NCI-H2081 (cell line): ENCODE measurements at places on chromosomes 2 and 18.

- no peak for DNase-seq
Observed at GRCh38 chr2:72028351-72028995, 119.2 kb downstream of the CYP26B1 start.

DNA sequence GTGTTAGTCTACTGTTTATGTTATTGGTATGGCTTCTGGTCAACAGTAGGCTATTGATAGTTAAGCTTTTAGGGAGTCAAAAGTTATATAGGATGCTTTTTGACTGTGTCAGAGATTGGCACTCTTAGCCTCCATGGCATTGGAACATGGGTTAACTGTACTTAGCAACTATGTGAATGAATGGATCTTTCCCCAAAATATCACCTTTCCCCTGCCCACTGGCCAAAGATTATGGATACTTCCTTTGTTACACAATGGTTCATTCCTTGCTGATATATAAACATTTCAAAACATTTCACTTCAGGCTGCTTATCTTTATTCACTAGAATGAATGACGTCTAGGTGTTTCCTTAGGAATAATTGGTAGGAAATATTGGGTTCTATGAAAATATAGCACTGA is 62.1 kb upstream of the DOCK10 start:
- DNase-seq: no peak

GRCh38 chr18:58051765-58052460 is 7.9 kb downstream of the NEDD4L start:
- no peak for DNase-seq

DNA sequence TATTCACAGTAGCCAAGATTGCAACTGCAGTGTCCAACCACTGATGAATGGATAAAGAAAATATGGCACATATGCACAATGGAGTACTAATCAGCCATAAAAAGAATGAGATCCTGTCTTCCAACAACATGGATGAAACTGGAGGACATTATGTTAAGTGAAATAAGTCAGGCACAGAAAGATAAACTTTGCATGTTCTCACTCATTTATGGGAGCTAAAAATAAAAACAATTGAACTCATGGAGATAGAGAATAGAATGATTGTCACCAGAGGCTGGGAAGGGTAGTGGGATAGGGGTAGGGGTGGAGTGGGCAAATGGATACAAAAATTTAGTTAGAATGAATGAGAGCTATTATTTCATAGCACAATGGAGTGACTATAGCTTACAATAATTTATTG is 305.5 kb upstream of the ETAA1 start:
- DNase-seq: no peak

DNA sequence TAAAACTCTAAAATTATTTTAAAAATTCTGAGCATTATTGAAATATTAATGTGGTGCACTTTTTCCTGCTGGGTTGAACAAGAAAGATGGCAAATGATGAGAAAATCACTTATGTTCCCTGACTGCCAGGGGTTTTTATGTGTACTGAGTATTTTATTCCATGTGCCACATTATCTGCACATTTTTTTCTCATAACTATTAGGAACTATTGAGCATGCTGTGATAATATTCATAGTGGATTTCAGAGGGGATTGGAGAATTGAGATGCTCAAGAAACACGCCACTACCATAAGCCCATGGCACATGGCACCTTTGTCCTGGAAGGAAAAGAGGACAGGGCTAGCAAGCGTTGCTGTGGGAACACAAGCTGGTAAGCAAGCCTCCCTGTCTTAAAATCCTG is 478.5 kb upstream of the GYPC start:
- DNase-seq: no peak

GRCh38 chr2:179613299-179613651 is 248.1 kb downstream of the ZNF385B start:
- no peak for DNase-seq

- no peak for DNase-seq
Observed at GRCh38 chr2:236536727-236537398, 32.8 kb upstream of the ACKR3 start.

GRCh38 chr18:8608795-8609658 is at the start of gene RAB12:
RAB12 (plus strand) TSS chr18:8609437; CDS start chr18:8609440, 3 bp downstream.
- DNase-seq: peak; percentile 81

- DNase-seq: no peak
Observed at GRCh38 chr18:2914185-2914880, 67.5 kb downstream of the EMILIN2 start.

GRCh38 chr2:233865838-233866237 is 2.3 kb downstream of the MSL3B start:
- no peak for DNase-seq

- DNase-seq: no peak
Observed at GRCh38 chr2:100124761-100125160, 17.6 kb downstream of the AFF3 start.

- no peak for DNase-seq
Observed at GRCh38 chr18:68738564-68738963, 23.7 kb upstream of the TMX3 start.

DNA sequence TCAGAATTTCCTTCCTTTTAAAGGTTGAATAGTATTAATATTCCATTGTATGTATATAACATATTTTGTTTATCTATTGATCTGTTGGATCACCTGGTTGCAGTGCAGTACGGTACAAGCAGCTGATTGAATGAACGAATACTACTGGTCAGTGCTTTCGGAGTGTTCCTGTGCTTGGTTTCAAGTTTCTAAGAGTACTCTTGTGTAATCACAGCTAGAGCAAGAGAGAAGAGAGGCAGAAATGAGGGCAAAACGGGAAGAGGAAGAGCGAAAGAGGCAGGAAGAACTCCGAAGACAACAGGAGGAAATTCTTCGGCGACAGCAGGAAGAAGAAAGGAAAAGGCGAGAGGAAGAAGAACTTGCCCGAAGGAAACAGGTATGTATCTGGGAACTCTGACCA is 40.3 kb upstream of the KCNJ13 start:
- DNase-seq: no peak

DNA sequence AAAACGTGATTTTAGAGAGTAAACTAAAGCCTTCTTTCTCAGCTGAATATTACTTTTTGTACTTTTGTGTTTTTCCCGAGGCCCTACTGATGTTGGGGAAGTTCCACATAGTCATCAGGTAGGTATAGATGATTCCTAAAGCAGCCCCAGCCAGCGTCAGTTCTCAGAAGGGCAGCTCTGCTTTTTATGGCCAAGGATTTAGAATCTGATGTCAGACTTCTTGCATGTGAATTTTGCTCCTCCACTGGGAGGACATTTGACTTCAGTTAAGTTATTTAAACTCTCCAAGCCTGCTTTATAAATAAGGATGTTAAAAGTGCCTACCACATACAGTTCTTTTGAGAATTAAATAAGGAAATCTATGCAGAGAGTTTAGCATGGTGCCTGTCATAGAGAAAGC is 130.8 kb downstream of the NCKAP5 start:
- DNase-seq: no peak

- no peak for DNase-seq
Observed at GRCh38 chr2:192072261-192072660, 122.5 kb downstream of the TMEFF2 start.

DNA sequence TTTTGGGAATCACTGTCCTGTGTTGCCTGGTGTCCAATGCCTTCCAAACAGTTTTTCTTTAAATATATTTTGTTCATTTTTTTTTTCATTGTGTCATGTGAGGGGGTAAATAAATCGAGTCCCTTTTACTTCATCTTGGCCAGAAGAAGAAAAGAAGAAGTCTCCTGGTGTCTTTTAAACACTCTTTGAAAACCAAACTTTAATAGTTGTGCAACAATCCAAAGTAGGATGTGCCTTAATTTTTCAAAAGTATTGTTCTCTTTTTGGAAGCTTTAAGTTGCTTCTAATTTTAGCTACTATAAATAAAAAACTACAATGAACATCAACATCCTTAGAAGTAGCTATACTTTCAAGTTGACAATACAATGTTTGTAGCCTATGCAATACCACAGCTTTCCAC is 154.9 kb downstream of the ATAD2B start:
- DNase-seq: no peak

GRCh38 chr2:46379213-46380037 is 82.2 kb downstream of the EPAS1 start:
- no peak for DNase-seq

GRCh38 chr18:58578321-58578720 is 50.6 kb downstream of the ALPK2 start:
- no peak for DNase-seq

DNA sequence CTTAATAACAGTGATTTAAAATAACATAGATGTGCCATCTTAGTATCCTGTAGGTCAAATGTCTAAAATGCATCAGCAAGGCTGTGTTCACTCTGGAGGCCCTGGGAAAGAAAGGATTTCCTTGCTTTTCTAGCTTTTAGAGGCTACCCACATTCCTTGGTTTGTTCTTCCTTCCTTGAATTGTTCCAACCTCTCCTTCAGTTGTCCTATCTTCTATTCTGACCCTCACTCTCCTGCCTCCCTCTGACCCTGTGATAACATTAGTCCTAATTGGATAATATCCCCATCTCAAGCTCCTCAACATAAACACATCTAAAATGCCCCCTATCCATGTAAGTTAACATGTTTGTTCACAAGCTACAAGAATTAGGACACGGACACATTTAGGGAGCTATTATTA is 733.5 kb downstream of the SOCS6 start:
- no peak for DNase-seq

DNA sequence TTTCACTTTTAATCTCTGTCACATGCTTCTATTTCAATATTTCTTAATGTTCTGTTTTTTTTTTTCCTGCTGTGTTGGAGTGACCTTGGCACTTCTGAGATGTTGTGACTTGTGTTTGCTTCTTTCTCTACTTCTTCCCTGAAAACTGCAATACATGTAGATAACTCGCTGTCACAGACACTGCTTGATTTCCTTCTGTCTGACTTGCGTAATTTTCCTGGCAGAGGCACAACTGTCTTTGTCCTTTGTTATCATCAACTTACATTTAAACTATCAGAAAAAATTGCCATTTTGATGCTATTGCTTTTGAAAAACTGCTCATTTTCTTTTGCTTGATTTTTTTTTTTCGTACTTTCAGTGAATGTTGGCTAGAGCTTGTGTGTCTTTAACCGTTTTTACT is 69.0 kb downstream of the BABAM2 start:
- no peak for DNase-seq

DNA sequence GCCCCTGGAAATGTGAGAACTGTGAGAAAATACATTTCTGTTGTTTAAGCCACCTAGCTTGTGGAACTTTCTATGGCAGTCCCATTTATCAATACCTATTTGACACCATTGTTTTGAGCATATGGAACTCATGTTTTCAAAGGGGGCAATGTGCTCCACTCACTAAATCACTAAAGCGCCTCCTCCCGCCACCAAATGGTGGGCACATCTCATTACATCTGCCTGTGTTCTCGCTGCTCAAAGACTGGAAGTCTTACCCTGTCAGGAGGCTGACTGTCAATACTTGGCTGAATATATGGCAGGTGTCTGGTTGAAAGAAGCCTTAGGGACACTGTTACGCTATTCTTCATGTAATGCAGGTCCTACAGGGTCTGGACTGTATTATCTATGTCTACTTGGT is 767.7 kb downstream of the TSN start:
- no peak for DNase-seq

- no peak for DNase-seq
Observed at GRCh38 chr18:2894131-2894840, 47.5 kb downstream of the EMILIN2 start.

- no peak for DNase-seq
Observed at GRCh38 chr2:177359836-177360595, 32.6 kb upstream of the AGPS start.

- DNase-seq: no peak
Observed at GRCh38 chr2:144350151-144350802, 169.6 kb downstream of the ZEB2 start.

GRCh38 chr2:33583194-33583938 is 15.7 kb downstream of the FAM98A start:
- peak; percentile 11 for DNase-seq

GRCh38 chr2:101802329-101802728 is 104.8 kb downstream of the MAP4K4 start:
- DNase-seq: no peak

- DNase-seq: no peak
Observed at GRCh38 chr2:150610670-150611279, 123.3 kb upstream of the RND3 start.

DNA sequence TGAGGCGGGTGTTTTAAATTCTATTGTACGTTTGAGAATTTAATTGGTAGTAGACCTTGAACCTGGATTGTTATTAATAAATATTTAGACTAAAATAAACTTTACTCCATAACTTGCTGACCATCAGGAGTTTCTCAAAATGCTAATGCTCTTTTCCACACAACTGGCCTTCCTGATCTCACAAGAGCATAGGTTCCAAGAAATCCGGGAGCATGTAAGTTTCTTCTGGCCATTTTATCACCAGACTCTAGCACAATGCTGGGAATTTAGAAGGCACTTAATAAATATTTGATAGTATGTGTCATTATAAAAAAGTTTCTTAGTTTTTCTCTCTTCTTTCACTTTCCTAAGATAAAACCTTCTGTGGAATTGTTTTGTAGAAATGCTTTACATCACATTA is 2047.1 kb downstream of the SUCLG1 start:
- DNase-seq: no peak

DNA sequence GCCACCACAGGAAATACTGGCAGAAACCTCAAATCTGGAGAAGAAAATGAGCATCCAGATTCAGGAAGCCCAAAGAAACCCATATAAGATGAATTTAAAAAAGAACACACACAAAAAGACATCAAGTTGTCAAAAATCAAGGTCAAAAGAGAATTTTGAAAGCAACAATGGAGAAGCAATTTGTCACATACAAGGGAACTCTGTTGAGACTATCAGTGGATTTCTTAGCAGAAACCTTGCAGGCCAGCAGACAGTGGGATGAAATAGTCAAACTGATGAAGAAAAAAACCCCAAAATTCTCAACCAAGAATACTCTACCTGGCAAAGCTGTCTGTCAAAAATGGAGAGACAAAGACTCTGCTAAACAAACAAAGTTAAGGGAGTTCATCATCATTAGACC is 272.6 kb downstream of the ADCYAP1 start:
- DNase-seq: no peak

DNA sequence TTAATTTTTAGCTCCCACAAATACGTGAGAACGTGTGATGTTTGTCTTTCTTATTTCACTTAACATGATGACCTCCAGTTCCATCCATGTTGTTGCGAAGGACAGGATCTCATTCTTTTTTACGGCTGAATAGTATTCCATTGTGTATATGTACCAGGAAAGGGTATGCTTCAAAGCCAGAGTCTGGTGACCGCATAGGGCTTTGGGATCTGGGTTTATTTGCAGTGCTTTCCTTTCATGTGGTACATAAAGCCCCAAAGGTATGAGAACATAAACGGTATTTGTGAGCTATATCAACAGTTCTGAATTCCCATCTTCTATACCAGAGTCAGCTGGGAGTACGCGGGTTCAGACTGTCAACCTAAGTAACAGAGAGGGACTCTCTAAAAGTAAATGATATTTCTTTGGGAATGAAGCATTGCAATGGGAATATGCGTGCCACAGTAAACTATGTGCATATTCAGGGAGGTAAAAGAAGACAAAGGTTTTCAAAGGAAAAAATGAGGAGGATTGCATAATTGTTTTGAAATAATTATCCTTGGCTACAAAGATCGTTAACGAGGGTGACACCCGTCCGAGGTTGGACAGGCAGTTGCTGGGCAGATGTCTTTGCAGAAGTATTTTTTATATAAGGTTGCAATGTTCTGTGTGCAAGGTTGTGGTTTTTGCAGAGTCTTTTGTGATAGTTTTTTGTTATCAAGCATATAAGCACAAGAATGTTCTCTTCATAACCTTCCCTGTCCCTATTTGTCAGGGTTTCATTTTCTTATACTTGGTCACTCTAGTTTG is 24.4 kb downstream of the CRYGD start:
- DNase-seq: no peak

GRCh38 chr2:154697418-154698252 is 860 bp upstream of the KCNJ3 start:
- peak; percentile 43 for DNase-seq
